ENCODE measurements at places on chromosomes 2 and 18.

DNA sequence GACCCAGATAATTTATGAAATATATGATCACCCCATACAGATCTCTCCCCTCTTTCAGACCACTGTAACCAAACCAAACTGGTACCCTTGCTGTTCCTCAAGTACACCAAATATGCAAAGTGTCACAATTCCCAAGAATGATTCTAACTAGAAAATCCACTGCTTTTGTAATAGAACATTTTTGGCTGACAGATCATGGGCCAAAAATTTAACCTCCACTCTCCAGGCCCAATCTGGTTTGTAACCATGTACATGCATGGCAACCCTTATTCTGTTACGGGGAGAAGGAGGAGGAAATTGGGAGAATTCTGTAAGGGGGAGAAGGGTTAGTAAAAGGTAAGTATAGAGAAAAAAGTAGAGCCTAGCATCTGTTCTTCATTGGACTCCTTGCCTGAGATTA is 62.0 kb downstream of the IKZF2 start:
- peak; percentile 23 for DNase-seq

DNA sequence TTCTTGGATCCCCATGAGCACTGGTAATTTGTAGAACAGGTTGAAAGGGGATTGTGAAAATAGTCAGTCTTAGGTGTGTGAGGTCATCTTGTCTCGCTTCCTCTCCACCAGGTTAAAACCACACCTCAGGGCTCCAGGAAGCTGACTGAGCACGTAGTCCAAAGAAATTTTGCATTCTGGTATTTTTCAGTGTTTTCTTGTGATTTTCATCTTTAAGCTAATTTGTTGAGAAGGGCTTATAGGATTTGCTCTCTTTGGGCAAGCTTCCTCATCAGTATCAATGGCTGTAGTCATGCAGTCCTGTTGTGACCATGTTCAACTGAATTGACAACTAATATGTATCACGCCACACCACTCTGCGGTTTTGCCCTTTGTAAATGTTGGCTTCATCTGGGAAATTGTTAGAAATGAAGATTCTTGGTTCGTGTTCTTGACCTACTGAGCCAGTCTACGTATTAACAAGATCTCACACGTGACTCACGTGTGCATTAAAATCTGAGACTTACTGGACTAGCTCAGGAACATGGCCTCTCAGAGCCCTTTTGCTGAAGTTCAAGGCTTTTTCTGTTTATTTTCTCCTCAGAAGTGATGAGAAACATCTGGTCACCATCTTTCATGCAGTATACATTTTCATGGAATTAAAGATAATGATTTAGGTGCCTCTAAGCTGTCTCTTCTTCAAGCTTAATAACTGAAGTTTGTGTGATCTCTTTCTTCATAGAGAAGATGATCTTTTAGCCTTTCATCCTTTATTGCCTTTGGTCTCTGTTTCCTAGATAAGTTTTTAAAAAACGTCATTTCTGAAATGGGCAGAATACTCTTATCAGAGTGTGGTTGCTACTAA is 32.8 kb downstream of the FMNL2 start:
- no peak for DNase-seq

GRCh38 chr18:77250501-77250925 is 865 bp downstream of the GALR1 start:
- DNase-seq = no peak

DNA sequence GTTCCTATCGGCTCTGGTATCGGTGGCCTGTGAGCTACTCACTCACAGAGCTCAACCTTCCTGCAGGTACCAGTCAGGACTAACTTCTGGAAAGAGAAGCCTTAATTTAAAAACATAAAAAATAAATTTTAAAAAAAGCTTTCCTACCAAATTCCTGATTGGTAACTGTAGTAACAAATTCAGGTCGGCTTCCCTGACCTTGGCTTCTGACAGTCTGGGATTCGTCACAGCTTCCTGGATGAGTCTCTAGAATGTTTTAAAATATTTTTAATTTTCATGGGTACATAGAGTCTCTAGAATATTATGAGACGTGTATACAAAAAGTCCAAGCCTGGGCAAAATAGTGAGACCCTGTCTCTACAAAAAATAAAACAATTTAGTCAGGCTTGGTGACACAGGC is 45.0 kb upstream of the MTCL1 start:
- DNase-seq = no peak

GRCh38 chr2:190636361-190636760 is 12.5 kb upstream of the NAB1 start:
- DNase-seq = peak; percentile 88

GRCh38 chr2:42754021-42754775 is 9.7 kb downstream of the OXER1 start:
- DNase-seq = no peak

- no peak for DNase-seq
These were observed 82.0 kb downstream of the PMS1 start for GRCh38 chr2:189866296-189866695.

DNA sequence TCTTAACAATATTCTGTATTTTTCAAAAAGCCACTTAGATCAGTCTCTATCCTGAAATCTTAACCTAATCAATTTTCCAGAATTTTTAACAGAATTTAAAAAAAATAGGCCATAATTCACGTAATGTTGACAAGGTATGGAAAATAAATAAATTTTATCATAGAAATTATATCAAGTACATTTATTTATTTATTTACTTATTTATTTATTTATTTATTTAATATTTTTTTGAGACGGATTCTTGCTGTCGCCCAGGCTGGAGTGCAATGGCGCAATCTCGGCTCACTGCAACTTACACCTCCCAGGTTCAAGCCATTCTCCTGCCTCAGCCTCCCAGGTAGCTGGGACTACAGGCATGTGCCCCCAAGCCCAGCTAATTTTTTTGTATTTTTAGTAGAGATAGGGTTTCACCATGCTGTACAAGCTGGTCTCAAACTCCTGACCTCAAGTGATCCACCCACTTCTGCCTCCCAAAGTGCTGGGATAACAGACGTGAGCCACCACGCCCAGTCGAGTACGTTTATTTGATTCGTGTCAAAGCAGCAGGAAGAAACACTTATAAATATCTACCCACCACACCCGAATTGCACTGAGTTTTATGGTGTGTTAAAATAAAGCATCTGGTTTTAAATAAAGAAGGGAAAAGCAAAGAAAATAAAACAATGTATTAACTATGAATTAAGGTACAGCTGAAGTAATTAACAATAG is 60.1 kb downstream of the DSC3 start:
- no peak for DNase-seq

- DNase-seq = no peak
These were observed 11.0 kb downstream of the EN1 start for GRCh38 chr2:118836411-118836930.

- DNase-seq = no peak
These were observed 32.7 kb upstream of the C1GALT1C1L start for GRCh38 chr2:43708891-43709290.

DNA sequence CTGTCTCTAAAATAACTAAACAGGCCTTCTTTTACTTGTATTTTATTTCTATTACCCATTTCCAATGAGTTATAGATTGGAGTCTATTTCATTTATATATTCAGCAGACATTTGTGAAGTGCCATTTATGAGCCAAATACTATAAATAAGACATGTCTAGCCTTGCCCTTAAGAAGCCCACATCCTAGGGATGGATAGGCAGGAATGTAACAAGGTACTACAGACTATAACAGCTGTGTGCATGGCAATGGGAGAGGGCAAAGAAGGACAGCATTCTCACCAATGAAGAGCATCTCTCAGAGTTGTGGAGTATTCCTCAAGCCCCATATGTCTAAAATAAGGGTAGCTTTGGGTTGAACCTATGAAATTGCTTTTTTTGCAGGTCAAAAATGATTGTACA is 161.9 kb upstream of the RASGRP3 start:
- no peak for DNase-seq

DNA sequence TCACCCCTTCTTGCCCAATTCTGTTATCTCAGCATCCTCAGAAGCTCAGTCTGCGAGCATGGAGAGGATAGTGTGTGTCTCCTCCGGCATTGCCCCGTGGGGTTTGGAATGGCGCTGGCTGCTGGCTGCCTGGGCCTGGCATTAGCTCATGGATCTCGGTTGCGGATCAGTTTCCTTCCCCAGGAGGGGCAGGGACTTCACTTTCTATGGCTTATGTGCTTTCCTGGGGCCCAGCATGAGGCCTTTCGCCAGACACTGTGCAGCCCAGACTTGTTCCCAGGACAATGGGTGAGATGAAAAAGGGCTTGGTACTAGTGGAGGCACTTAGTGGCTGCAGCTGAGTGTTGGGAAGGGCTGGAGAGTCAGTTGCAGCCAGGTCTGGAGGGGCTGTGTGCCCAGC is 143.3 kb downstream of the GLI2 start:
- no peak for DNase-seq

- DNase-seq = no peak
These were observed 3.0 kb downstream of the PROC start for GRCh38 chr2:127421116-127421800.

- no peak for DNase-seq
These were observed 255.1 kb upstream of the LINC00305 start for GRCh38 chr18:64403784-64404503.

DNA sequence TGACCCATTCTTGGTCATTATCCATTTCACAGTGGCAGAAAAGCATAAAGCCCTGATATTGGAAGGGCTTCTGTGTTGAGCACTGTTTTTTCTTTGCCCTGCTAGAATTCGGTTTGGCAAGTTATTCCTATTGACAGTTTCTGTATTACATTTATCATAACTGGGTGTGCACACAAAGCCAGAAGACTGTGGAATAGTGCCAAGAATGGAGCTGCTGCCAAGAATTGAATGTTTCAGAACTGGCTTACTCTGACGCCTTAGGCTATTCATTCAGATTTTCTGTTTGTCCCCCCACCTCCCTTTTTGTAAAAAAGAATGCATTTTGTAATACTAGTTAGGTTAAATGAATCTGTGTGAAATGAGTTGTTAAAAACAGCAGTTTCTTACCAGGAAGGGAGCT is 12.7 kb downstream of the KDM3A start:
- DNase-seq = peak; percentile 92

GRCh38 chr2:116949249-116949648 is 865.2 kb upstream of the DDX18 start:
- DNase-seq = no peak

DNA sequence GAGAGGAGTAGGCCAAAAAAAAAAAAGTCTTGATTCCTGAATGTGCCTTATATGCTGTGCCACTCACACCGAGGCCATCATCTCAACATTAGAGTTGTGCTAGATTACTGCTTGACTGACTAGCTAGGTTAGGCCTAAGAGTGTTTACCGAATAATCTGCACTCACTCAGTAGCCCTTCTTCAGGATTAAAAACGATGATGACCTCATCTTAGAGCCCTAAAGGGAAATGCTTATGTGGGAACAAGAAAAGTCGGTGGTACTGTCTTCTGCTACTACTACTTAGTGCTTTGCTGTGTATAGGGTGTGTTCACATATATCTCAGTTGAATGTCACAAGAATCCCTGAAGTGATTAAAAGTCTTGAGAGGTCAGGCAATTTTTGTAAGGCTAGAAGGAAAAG is 54.3 kb downstream of the THOC1 start:
- DNase-seq = no peak

DNA sequence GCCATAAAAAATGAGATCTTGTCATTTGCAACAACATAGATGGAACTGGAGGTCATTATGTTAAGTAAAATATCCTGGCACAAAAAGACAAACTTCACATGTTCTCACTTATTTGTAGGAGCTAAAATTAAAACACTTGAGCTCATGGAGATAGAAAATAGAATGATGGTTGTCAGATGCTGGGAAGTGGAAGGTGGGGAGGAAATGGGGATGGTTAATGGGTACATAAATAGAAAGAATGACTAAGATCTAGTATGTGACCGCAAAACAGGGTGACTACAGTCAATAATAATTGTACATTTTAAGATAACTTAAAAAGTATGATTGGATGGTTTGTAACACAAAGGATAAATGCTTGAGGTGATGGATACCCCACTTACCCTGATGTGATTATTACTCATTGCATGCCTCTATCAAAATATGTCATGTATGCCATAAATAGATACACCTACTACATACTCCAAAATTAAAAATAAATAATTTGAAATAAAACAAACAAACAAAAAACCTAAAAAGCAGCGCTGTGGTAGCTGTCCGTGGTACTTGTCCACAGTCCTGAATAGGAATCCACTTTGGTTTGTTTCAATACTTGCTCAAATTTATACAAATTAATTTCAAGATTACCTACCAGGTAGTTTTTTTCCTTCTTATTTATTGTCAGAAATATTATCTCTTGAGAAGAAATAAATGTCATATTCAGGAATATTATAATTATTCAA is 224.5 kb downstream of the DLGAP1 start:
- no peak for DNase-seq

DNA sequence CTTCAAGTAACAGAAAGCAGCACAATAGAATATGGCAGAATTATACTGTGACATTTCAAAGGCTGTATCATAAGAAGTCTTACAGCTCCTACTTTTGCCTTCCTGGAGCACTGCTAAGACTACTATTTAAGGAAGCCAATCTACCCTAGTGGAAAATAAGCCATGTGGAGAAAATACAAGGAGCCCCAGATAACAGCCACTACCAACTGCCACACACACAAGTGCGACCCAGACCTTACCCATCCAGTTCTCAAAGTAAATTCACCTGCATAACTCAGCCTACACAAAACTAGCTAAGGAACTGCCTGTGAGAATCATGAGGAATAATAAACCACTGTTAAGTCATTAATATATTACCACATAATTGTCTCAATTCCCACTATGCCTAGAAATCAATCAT is 66.4 kb downstream of the USP34 start:
- DNase-seq = no peak

DNA sequence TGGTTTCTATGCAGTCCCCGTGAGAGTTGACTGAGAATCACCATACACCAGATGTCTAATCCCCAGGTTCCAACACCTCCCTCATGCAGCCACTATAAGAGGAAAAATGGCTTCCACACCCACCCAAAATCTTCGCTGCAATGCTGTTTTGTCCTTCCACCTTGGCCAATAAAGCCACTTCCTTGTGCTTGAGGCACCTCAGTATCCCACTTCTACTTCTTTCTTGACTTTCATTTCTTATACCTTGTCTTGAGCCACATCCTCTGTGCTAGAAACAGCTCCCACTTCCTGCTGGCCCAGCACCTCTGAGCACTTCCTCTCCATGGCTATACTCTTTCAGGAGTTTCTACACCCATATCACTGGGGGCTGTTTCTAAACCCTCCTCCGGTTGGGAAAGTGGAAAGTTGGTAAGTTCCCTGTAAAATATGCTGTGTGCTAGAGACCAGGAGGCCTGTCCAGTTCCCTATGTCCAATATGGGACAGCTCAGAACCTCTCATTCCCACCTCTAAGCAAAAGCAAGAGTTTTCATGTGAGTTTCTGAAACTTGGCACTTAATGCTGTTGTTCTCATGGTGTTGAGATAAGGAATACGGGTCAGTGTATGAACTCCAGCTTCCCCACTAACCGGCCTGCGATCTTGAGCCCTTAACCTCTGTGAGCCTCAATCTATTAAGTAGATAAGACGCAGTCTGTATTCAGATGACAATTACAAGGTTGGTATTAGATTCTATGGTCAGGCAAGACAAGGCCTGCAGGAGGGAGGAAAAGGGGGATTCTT is 209.1 kb upstream of the ID2 start:
- DNase-seq = no peak
